ENCODE measurements at places on chromosomes 13 and 19. TPM values are rescaled to one million over a fixed set of nuclear protein-coding genes. Genes with fewer than 3 reads are reported as not detected.

GFY gene
- total RNA-seq, result not detected

DNA sequence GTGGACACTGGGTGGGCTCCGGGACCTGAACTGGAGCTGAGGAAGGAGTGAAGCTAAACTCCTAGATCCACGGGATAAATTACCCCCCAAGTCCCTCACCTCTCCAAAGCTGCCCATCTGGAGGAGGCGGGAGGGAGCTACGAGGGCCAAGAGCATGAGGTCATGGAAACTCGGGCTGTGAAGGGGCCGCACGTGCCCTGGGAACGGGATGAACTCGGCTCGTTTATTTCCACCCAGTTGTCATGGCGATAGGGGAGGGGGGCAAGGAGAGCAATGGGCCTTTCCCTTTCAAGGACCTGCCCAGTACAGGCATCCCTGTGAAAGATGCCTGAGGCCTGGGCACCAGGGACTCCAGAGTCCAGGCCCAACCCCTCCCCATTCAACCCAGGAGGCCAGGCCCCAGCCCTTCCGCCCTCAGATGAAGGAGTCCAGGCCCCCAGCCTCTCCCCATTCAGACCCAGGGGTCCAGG lies 3.8 kb downstream of the PPP1R12C start:
- DNase-seq, result peak; percentile 82

- DNase-seq, result no peak
These were observed 8.1 kb downstream of the SELENOW start for GRCh38 chr19:47786566-47786965.

C19orf67 gene
- total RNA-seq, result not detected

TTC9B gene
- total RNA-seq, result not detected

PPP6R1 gene
- 81.8 TPM for total RNA-seq

- no peak for DNase-seq
These were observed 73.4 kb downstream of the MBNL2 start for GRCh38 chr13:97295283-97296182.

GRCh38 chr13:59442944-59443486 lies 720.7 kb downstream of the DIAPH3 start:
- DNase-seq, result no peak

Measured in left lung (tissue), 14 donors.